ENCODE measurements at places on chromosomes 5 and 9.

DNA sequence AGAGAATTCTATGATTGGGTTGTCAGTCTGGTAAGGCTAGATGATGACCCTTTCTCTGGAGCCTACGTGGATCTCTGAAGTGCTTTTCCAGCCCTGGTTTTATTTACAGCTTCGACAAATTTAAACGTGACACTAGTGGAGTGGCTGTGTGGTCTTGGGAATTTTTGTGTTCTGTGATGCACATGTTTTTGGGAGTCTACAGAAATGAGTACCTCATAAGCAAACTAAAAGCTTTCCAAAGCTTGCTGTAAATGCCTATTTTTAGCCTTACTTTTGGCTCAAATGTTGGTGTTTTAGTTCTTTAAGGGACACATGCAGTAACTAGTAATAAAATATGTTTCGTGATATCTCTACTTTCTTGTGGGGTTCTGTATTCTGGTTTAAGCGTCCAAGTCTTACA, 3.3 kb downstream of the LARP1 start:
- no peak for DNase-seq

GRCh38 chr9:14547245-14548060, 145.8 kb downstream of the ZDHHC21 start:
- DNase-seq: no peak

DNA sequence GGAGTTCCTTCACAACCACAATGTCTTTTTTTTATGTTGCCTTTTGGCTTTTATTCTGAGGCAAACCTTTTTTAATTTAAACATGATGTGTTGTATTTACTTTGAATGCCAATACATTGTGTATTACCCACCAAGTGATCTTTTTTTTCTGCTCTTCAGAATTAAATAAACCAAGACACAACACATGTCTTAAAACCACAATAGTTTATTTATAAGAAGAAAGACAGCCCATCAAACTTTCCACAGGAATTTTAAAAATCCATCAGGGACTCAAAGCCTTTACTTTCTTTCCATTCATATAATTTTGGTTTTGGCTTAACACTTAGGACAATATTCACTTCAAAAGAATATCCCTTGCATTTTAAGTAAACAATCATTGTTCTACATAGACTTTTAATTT, 321.8 kb upstream of the MEF2C start:
- peak; percentile 41 for DNase-seq

DNA sequence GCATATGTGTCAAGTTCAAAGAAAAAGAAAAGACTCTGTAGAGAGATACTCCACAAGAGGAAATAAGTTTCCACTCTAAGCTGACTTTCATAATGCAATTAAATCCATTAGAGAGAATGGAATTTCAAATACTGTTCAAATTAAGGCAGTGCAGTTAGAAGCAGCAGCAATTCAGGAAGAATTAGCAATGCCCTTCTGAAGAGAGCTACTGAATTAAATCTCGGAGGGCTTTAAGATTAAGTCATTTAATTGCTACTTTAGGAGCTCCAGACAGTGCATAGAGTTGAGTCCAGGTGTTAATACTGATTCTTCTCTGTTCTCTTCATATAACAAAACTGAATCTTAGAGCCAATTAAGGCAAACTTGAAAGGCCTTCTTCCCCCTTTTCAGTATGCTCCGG, 8.5 kb downstream of the CDH12 start:
- no peak for DNase-seq

- no peak for DNase-seq
These were observed 2.3 kb upstream of the CYFIP2 start for GRCh38 chr5:157263496-157264090.

DNA sequence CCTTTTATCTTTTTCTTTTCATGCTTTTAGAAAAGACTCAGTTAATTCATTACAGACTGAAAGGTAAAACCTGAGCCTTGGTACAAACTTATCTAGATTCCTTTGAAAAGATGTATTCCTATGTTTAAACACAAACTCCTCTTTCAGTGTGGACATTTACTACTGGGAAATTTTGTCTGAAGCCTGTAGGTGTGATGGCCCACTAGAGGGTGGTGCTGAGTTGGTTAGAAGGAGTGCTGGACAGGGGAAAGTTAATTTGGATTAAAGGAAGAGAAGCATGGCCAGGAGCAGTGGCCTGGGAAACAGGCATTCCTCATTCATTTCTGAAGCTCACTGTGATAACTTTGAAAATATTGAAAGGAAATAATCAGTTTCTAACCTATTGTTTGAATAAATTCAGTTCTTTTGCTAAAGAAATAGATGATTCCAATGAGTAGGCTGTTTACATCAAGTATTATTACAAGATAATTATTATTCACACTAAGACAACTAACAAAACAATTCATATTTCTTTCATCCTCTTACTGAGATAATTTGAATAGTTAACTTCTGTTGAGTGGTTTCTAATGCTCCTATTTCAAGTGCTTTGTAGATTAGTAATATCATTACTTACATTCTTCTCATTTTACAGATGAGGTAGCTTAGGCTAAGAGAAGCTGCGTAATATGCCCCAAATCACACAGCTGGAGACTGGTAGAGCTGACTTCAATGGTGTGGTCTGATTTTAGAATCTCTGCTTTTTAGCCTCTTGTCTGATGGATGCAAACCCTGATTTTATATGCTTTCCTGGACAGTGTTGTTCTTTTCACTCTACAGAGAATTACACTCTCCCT, 150.9 kb downstream of the ADGRV1 start:
- peak; percentile 40 for DNase-seq

DNA sequence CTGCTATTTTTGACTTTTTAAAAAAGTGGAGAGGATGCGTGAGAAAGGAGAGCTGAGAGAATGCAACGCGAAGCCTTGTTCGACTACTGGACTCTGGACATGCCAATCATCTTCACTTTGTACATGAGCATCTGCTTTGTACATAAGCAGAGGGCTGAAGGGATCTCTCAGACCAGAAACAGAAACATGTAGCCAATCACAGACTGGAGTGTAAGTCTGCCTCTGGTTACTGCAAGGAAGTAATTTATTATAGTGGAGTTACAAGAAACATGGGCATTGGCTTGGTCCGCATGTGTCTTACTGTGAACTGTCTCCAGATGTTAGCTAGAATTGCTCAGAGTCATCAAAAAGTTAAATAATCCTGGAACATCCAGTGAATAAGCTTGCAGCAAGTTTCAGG, 190.0 kb upstream of the GRAMD2B start:
- DNase-seq: no peak

DNA sequence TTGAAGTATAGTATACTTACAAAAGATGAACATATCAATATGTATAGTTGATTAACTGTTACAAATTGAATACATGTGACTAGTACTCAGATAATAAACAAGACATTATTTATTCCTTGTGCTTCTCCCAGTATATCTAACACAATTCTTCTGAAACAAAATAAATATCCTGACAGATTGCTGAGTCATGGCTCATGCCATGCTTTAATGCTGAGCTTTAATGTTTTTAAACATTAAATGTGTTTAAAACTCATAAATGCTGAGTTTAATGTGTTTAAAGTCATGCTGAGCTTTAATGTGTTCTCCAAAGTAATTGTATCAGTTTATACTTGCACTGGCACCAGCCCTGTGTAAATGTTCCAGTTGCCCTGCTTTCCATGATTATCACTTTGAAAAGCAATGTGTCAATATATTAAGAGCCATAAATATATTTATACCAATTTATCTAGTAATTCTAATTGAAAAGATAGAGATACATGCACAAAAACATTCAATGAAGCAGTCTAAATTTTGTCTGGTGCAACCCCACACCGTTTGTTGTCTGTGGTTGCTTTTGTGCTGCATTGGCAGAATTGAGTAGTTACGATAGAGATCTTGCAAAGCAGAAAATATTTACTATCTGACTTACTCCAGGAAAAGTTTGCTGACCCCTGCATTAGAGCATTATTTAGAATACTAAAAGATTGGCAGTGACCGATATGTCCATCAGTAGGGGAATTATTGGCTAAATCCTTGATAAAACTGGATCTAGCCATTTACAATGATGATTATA, 15.7 kb downstream of the KIAA1958 start:
- DNase-seq: no peak

DNA sequence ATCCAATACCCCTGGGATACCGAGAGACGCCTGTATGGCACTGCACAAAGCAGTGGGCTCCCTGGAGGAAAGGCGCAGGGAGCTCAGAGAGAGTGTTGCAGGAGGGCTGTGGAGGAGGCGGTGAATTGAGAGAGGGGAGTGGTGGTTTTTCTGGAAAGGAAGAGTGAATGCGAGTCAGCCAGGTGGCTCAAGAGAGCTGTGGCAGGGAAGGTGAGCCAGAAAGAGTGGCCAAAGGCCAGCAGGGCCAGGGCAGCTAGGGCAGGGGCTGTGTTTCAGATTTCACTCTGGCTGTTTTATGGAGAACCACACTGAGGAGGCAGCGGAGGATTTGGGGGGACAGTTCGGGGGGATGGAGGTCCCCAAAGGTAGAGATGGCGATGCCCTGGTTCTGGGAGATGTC, 13.0 kb upstream of the DAB2IP start:
- DNase-seq: no peak

DNA sequence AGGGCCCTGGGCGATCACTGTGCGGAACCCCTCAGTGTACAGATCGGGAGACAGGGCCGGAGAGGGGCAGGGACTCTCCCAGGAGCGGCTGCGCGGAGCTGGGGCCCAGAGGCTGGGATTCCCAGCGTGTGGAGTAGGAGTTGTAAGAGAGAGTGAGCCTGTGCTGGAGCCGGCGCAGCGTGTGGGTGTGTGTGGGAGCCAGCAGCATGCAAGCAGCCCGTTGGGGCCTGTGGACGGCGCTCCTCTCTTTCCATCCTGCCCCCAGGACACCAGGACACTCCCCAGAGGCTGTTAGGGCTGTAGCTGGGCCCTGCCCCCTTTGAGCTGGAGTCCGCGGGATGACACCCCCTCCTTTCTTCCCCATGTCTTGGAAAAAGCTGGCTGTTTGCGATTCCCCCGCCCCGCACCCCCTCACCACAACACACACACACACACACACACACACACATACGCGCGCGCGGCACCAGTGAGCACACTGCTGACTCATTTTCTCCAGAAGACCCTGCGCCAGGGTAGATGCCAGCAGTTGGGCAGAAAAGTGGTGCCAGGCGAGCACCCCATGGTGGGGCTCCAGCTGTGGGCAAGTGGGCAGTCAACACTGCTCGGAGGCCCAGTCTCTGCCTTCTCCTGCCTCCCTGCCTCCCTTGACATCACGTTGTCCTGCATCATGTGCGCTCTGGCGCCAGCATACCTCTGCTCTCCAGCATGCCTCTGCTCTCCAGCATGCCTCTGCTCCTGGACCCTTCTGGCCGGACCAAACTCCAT, 1.5 kb downstream of the COL27A1 start:
- peak; percentile 50 for DNase-seq

GRCh38 chr5:59466271-59466670, 427.3 kb downstream of the PDE4D start:
- no peak for DNase-seq

DNA sequence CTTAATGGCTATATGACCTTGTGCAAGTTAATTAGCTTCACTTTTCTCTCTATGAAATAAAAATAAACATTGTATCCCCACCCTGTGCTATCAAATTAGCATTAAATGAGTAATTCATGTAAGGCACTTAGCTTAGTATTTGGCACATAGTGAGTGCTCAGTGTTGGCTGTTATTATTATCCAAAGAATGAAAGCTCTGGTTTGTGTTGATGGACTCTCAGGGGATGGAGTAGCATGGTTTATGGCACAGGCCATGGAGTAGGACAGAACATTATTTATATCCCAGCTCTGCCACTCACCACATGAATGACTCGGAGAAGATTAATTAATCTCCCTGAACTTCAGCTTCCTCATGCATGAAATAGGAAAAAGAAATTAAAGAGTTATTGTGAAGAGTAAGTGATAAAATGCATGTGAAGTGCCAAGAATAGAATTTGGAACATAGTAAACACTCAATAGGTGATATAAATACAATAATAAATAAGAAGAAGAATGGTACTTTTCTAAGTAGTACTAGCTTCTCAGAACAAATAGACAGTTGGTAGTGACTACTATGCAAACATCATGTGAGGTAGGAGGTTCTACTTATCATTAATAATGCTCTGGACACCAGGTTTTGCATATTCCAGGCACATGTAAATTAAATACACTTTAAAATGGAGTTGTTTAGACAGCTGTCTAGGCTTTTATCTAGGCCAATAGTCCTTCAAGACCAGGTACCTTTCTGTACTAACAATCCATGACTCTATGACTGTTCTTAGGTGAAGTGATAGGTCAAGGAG, 146.4 kb downstream of the GRIA1 start:
- DNase-seq: no peak

DNA sequence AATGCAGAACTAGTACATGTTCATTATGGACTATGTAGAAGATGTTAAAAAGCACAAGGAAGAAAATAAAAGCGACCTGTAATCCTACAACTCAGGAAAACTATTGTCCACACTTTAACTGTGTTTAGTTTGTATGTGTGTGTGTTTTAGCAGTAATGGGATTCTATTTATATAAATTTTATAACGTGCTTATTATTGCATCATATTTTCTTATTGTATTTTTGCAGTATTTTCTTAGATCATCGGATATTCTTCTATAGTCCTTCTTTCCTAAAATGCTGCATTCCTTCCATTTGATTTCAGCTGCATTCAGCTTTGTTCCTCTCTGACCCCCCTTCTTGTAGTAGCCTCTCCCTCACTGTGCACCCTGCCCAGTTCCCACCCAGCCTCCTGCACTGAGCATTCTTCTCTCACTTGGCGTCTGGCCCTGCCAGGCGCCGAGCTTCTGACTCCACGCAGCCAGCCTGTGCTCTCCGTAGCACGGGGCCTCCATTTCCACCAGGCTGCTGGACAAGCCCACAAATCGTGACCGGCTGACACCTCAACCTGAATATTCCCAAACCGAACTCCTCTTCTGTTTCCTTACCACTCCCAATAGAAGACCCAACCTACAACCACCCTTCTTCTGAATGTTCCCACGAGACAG, 39.9 kb downstream of the MVB12B start:
- no peak for DNase-seq

DNA sequence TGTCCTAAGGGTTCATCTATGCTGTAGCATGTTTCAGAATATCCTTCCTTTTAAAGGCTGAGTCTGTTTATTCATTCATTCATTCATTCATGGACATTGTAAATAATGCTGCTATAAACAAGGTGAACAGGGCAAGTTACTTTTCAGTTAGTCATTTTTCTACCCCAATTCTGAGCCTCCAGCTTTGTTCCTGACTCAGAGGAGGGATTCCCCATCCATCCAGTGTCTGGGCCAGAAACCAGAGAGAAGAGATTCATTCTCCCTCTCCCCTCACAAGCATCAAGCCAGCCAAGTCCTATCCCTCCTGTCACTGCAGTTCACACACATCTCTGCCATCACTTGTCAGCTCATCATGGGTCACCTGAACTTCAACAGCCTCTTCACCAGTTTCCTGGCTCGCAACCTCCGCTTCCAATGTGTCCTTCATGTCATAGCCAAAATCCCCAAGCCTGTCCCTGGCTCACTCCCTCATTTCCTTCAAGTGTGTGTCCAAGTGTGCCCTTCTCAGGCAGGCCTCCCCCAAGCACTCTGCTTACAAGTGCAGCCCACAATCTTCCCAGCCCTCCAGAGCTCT, 203.0 kb downstream of the TTLL11 start:
- no peak for DNase-seq

GRCh38 chr5:96772111-96772510, 35.6 kb downstream of the ERAP1 start:
- DNase-seq: no peak

Data from astrocyte of the cerebellum (primary cell).